Thoracic aorta endothelial cell (primary cell): ENCODE measurements at places on chromosomes 1 and 21. TPM values are rescaled to one million over a fixed set of nuclear protein-coding genes. Genes with fewer than 3 reads are reported as not detected.

CITED4 gene
- 3.7 and 5.2 TPM in 2 replicates for total RNA-seq

ATP6V1G3 gene
- not detected in 2 replicates for total RNA-seq

OR6N1 gene
- not detected in 2 replicates for total RNA-seq

SLC45A3 gene
- 7.0 and 10.1 TPM in 2 replicates for total RNA-seq

C8B gene
- not detected in 2 replicates for total RNA-seq

LHX8 gene
- not detected in 2 replicates for total RNA-seq

SLC35D1 gene
- 7.7 and 8.2 TPM in 2 replicates for total RNA-seq

OR2T35 gene
- not detected in 2 replicates for total RNA-seq

ETV3L gene
- total RNA-seq: not detected in 2 replicates

GNAT2 gene
- total RNA-seq: 0.13 and 0.22 TPM in 2 replicates

FAM151A gene
- not detected in 2 replicates for total RNA-seq

FNDC10 gene
- total RNA-seq: 0.65 and 0.80 TPM in 2 replicates

PTGER3 gene
- total RNA-seq: 0.07 and 0.13 TPM in 2 replicates

DENND2C gene
- 0.86 and 1.3 TPM in 2 replicates for total RNA-seq

NR1I3 gene
- total RNA-seq: not detected in 2 replicates

BARHL2 gene
- total RNA-seq: not detected in 2 replicates

VWA5B1 gene
- total RNA-seq: not detected in 2 replicates

TLR5 gene
- 0.27 and 0.72 TPM in 2 replicates for total RNA-seq

SPATC1L gene
- 6.7 and 8.5 TPM in 2 replicates for total RNA-seq

OR2L13 gene
- total RNA-seq: not detected in 2 replicates

KIAA1614 gene
- total RNA-seq: 0.66 and 1.9 TPM in 2 replicates

KCNE2 gene
- total RNA-seq: not detected in 2 replicates

CELA2A gene
- not detected in 2 replicates for total RNA-seq
